ENCODE measurements at places on chromosomes 12 and 14.
A peak's percentile ranks its signal among the peaks of the same experiment; 100 is the strongest.

DNA sequence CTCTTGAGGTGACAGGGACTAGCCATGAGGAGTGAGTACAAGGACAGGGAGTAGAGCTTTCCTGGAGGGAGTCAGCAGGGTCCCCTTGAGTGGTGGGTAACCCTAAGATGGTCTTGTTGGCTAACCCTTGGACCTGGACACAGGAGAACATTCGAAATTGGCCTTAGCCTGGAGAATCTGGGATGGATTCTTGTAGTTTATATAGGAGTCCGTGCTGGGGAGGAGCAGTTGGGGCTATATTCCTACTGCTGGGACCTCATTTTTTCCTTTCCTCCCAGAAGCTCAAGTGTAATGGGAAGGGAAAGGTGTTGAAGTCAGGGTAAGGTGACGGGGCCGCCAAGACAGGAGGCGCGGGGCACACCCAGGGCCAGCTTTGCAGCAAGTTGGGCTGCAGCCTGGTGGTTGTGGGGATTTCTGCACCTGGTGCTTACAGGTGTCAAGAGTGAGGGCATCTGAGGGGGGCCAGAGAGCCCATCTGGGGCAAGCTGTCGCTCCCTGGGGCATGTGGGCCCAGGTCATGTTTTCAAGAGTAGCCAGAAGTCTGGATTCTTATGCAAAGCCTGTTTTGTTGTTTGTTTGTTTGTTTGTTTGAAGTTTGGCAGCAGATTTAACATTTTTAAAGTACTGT, 5.1 kb downstream of the BCL7A start:
- no peak for DNase-seq

GRCh38 chr14:102264775-102265174, 40.2 kb downstream of the MOK start:
- no peak for DNase-seq

DNA sequence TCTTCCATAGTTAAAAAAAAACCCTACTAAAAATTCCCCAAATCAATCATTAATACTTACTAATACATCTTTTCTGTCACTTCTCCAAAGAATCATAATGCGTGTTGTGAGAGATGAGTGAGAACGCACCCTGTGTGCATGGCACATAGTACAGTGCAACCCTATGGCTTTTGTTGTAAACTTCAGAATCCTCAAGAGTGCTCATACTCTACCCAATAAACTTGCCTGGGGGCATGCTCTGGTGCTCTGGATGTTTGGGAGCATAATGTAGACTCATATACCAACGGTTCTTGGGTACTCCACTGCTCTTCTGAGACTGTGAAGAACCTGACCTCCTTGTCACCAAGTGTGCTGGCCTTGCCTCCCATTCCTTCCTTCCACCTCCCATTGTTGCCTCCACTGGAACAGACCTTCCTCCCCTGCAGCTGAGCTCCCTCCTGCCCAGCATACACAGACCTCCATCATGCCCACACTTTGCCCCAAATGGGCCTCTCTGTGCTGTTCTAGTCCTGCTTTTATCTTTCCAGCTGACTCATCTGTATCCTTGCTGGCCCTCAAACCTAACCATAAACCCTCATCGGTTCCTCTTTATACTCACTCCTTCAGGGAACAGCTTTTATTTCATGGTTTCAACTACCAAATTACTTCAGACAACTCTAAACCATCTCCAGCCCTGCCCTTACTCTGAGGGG, 8.9 kb downstream of the DCP1B start:
- DNase-seq: no peak

DNA sequence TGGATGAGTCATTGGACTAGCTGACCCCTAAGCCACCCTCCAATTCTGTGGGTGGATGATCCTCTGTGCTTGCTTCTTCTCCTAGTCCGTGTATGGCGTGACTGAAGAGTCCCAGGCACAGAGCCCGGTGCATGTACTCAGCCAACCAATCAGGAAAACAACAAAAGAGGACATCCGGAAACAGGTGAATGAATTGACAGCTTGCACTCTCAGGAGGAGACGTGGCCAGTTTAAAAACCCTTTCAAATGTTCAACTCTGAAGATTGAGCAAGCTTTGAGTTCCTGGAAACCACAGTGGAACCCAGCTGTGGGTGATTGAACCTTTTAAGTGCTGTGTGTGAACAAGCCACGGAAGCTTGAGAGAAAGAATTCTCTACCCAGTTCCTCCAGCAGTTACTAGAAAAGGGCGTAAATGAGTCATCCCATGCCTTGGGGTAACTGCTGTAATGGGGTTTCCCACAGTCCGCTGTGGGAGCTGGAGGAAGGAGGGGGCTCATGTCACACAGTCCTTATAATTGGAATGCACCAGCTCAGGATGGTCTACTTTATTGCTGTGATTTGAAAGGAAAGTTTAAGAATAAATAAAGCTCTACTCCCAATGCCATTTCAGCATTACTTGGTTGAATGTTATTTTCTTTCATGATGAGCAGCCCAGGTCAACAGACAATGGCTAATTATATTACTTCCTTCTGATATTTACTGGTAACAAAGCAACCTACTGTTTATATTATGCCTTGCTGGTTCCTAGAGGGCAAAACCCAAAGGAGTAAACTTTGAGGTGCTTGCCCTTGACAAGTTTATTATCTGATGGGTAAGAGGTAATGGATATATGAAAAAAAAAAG, 417.0 kb downstream of the DPF3 start:
- peak; percentile 64 for DNase-seq

DNA sequence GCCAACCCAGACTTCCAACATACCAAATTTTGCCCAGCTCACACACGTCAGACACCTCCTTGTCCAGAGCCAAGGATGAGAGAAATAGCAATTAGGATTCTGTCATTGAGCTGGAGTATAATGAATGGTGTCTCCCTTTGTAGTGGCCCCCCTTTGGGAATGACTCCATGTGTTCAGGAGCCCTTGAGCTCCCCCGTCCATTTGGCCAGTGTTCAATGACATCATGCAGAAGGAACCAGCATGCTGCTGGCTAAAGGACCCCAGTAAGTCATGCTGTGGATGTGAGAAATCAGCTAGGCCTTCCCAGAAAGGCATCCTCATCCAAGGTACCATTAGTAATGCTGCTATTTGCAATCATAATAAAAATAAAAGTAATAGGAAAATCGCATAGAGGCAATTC, 158.8 kb upstream of the SRRM4 start:
- DNase-seq: no peak

DNA sequence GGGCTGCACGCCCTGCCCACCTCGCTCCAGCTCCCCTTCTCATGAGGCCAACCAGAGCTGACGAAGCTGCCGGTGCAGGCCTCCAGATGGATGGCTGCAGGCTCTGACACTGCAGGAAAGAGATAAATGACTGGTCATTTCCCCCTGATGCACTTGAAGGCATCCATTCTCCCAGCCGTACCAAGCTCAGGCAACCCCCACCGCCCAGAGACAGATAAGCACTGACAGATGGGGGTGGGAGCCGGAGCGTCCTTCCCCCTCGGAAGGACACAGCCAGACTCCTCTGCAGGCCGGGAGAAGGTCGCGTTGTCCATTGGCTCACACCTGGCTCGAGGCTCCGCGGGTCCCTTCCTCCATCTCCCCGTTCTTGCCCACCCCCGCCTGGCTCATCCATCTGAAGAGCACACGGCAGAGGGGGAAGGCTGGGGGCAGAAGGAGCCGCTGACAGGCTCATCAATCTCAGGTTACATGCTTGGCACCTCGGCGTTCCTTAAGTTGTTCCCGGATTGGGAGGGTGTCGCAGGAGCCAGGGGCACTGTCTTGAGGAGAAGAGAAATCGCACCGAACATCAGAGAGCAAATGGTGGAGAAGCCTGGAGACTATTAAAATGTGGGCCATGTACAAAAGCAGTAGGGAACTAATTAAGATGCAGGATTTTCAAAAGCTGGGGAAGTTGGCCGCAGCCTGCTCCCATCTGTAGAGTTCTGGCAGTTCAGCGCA, 151.6 kb downstream of the DPF3 start:
- DNase-seq: peak; percentile 25

Measured in hematopoietic multipotent progenitor cell treated with erythropoietin and hydrocortisone succinate and interleukin-3 and kit ligand, for 6 days (in vitro differentiated cells).